ENCODE measurements at places on chromosomes 3 and 15.

- no peak for DNase-seq
These were observed 13.0 kb upstream of the SEC62 start for GRCh38 chr3:169953462-169954141.

DNA sequence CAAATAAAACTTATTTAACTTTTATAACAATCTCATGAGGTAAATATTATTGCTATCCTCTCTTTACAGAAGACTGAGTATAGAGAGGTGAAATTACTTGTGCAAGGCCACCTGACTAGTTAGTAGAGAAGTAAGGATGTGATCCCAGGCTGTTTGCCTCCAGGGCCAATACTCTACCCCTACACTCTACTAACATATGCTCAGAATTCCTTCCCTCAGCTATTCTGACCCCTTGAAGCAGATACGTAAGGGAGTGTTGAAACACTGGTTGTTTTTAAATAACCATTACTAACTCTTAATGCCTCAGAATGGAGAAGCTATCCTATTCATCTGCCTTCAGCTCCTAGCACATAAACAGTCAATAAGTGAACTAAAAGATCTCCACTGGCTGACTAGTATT is 24.1 kb downstream of the CSTA start:
- DNase-seq = no peak

GRCh38 chr3:174101244-174101643 is 703.7 kb downstream of the NLGN1 start:
- DNase-seq = no peak

- peak; percentile 41 for DNase-seq
These were observed 406 bp upstream of the MPI start for GRCh38 chr15:74889390-74889882.

DNA sequence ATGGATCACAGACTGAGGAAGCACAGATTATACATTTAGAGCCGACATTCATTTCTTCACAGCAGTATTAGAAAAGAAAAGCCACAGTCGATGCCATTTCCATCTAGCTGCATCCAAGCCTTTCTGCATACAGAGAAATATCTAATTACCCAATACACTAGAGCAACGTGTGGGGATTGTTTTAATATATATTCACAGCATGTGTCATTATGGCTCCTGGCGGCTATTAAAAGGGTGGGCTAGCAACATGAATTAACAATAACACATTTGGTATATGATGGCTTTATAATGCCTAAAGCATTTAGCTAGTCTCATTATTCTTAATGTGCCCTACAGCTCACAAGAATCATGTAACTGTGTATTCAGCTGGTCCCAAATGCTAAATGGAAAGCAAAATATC is 1030.5 kb downstream of the FHIT start:
- DNase-seq = no peak

GRCh38 chr3:61626484-61626883 is 65.1 kb downstream of the PTPRG start:
- DNase-seq = no peak

GRCh38 chr3:59212128-59212779 is 162.4 kb upstream of the CFAP20DC start:
- DNase-seq = no peak

DNA sequence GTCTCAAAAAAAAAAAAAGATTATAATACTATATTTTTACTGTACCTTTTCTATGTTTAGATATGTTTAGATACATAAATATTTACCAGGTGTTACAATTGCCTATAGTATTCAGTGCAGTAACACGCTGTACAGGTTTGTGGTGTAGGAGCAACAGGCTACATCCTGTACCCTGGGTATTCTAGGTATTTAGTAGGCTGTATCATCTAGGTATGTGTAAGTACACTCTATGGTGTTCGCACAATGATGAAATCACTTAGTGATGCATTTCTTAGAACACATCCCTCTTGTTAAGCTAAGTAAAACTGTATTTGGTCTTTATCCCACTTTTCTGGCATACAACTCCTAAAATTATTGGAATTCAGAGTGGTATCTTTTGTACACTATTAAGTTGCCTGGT is 77.8 kb downstream of the CDC25A start:
- DNase-seq = no peak
